ENCODE measurements at places on chromosomes 16 and 17.

- no peak for DNase-seq
These were observed 22.6 kb downstream of the NTAN1 start for GRCh38 chr16:15033309-15033707.

DNA sequence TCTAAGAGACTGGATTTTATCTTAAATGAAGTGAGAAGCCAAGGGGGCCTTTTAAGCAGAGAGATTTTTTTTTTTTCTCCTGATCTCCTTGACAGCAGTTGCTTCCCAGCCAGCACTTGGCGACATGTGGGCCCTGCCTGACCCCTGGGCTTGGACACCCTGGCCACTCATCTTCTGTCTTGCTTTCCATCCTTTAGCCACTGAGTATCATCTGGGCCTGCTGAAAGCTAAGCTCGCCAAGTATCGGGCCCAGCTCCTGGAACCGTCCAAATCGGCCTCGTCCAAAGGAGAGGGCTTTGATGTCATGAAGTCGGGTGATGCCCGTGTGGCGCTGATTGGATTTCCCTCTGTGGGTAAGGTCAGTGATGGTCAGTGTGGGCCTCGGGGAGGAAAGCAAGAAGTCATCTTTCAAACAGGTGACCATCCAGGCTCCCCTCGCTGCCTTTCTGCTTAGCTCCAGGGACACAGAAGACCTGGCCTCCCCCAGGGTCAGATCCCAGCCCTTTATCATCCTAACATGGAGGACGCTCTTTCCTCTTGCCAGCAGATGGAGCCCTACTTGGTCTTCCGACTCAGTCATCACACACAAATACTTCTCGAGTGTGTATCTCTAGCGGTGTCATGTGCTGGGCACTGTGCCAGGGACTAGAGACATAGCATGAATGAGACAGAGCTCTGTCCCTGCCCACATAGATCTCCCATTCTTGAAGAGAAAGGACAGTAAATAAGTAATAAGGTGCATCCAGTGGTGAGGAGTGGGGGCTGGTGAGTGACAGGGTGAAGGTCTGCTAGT lies 6.1 kb downstream of the DRG2 start:
- peak; percentile 75 for DNase-seq

- DNase-seq: no peak
These were observed 224.6 kb upstream of the N4BP1 start for GRCh38 chr16:48834576-48834975.

GRCh38 chr16:85537795-85538401 lies 75.2 kb upstream of the GSE1 start:
- no peak for DNase-seq

GRCh38 chr16:4321286-4322120 lies 5.6 kb downstream of the GLIS2 start:
- DNase-seq: no peak

GRCh38 chr16:65546353-65546791 lies 424.5 kb upstream of the CDH11 start:
- DNase-seq: no peak

DNA sequence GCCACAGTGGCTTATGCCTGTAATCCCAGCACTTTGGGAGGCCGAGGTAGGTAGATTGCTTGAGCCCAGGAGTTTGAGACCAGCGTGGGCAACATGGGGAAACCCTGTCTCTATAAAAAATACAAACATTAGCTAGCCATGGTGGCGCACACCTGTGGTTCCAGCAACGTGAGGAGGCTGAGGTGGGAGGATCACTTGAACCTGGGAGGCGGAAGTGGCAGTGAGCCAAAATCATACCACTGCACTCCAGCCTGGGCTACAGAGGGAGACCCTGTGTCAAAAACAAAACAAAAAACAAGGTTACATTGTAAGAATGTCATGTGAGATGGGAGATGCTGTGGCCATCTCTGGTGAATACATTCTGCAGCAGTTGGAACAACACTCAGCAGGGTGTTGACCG lies 13.5 kb downstream of the DUSP14 start:
- no peak for DNase-seq

GRCh38 chr17:80195671-80196529 lies 24.2 kb downstream of the SGSH start:
- DNase-seq: no peak

- DNase-seq: no peak
These were observed 261.8 kb downstream of the CBLN1 start for GRCh38 chr16:49019831-49020230.

DNA sequence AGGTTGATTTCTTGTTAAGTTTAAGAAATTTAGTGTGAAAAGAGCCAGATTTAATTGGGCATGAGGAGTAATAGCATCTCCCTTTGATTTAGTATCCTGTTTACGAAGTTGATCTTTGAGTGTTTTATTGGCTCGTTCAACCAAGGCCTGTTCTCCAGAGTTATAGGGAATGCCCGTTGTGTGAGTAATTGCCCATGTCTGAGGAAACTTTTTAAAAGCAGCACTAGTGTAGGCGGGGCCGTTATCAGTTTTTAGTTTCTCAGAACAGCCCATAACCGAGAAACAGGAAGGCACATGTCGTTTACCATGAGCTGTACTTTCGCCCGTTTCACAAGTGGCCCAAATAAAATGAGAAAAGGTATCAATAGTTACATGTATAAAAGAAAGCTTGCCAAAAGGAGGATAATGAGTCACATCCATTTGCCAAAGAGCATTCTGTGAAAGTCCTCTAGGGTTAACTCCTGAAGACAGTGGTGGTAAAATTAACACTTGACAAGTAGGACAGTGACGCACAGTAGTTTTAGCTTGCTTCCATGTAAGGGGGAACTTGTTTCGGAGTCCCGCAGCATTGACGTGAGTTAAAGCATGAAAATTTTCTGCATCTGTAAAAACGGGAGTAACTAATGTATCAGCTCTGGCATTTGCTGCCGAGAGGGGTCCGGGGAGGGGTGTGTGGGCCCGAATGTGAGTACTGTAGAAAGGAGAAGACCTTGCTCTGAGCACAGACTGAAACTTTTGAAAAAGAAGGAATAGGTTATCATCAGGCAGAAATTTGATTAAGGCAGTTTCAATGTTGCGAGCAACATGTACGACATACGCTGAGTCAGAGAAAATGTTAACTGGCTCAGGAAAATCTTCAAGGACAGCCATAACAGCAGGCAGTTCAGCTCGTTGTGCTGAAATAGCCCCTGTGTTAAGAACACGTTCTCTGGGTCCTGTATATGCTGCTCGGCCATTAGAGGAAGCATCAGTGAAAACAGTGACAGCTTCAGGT lies 18.5 kb upstream of the KCTD5 start:
- no peak for DNase-seq

- no peak for DNase-seq
These were observed 83.3 kb downstream of the SNX11 start for GRCh38 chr17:48190871-48191270.

DNA sequence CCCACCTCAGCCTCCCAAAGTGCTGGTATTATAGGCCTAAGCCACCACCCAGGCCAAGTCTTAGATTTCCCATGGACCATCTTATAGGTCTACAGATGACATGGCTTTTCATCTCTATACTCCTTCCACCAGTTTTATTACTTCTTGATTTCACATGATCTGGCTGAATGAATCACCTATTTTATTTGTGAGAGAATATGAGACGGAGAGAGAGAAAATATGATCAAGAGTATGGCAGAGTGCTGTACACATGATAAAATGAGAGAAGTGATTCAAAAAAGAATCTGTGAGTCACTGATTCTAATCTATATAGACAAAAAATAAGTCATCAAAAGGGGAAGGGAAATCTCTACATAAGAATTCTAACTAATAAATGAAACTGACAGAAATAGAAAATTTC lies 13.7 kb downstream of the ACSM1 start:
- no peak for DNase-seq

- DNase-seq: no peak
These were observed 4.0 kb downstream of the HAGHL start for GRCh38 chr16:730666-731509.

DNA sequence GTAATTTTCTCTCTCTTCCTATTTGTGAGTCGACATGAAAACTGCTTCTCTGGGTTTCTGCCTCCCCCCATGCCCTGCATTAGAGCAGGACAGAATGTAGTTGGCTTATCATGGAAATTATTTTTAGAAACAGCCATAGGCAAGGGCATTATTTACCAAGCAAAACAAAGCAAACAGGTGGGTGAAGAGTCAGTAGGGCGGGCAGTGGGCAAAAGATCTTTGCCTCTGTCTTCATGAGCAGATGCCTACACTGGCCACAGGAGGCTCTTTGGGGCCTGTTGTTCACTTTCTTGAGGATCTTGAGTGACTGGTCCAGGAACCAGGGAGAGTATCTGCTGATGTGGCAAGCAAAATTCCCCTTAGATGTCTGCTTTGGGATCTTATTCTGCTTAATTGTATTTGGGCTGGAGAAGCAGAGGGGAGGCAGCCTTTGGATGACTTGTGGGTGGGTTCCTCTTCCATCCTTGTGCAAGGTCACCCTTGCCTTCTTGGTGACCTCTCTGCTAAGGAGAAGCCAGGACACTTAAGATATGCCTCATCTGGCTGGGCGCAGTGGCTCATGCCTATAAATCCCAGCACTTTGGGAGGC lies 42.5 kb upstream of the CLEC19A start:
- no peak for DNase-seq

- no peak for DNase-seq
These were observed 28.6 kb downstream of the SLC38A8 start for GRCh38 chr16:84013787-84014569.

DNA sequence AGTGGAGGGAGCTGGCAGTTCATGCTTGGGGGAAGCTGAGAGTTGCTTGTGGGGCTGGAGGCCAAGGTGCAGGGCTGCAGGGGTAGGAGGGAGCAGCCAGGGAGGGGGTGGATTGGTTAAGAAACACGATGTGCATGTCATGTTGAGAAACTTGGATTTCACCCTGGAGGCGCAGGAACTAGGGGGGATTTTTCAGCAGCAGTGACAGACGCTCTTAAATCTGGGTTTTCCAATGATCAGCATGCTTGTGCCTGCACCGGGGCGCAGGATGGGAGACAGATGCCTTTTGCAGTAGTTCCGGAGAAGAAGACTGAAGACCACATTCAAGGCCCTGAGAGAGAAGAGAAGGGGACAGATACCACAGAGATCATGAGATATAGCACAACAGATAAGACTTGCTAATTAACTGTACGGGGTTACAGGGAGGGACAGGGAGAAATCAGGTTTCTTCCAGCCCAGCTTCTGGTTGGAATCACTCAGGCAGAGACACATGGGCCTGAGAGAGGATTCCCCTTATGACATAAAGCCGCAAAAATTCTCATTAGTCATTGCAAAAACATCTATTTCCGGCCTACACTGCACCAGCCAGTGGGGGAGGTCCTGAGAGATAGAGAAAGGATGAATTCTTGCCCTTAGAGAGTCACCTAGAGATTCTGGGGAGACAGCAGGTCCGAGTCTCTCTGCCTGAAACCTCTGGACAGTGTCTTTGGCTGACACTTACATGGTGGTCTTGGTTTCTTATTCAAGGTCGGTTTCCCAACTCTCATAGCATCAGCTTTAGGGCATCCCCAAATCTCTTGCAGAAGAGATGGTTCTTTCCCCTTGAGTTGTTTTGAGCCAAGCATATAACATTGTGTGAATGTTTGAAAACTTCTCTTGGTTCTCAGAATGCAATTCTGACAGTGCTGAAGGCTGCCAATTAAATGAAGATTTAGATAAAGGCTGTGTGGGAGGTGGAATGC lies 27.1 kb downstream of the CDH13 start:
- no peak for DNase-seq

DNA sequence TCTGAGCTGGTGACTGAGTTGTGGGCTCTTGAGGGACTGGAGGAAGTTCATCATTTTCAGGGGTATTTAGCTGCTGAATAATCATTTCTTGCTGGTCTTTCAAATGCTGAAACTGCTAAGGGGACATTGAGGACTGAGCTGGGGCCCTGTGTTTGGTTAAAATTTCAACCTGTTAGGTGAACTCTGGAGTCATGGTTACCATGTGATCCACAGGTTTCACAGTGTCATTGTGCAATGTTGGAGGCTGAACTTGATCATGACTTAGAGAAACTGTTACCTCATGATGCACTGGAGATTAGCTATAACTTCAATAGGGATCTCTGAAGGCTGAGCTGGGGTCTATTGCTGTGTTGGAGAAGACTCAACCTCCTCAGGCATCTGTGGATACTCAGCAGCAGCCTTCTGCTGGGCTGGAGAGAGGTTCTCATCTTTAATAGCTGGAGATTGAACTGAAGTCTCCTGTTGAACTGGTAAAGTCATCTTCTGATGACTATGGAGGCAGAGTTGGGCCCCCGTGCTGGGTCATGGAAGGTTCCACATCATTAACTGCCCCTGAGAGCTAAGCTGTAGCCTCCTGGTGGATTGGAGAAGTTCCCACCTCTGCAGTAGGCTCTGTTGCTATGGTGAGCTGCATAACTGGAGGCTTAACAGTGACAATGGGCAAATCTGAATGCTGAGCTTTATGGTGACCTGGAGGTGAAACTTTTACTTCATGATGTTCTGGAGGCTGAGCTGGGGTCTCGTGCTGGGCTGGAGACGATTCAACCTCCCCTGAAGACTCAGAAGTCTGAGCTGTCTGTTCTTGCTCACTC lies 15.2 kb downstream of the RDM1 start:
- no peak for DNase-seq

- DNase-seq: no peak
These were observed 6.7 kb downstream of the RPRML start for GRCh38 chr17:46972346-46972745.

GRCh38 chr17:19382531-19383444 lies 4.2 kb downstream of the MFAP4 start:
- DNase-seq: no peak

DNA sequence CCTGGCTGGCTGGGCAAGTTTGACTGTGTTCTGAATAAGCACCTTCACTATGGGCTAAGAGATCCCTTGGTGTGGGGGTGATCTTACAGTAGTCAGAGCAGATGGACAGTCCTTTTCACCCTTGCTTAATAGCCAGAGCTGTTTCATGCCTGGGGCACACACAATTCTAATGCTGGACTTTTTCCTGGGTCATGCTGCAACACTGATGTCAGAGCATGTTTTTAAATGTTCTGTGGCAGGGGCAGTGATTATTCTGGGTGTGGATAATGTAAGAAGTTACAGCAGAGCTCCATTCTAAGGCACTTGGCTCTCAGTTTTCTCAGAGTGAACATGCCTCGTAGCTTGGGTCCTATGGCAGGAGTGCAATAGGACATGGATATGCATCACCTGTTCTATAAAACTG lies 4.0 kb upstream of the CD68 start:
- no peak for DNase-seq

DNA sequence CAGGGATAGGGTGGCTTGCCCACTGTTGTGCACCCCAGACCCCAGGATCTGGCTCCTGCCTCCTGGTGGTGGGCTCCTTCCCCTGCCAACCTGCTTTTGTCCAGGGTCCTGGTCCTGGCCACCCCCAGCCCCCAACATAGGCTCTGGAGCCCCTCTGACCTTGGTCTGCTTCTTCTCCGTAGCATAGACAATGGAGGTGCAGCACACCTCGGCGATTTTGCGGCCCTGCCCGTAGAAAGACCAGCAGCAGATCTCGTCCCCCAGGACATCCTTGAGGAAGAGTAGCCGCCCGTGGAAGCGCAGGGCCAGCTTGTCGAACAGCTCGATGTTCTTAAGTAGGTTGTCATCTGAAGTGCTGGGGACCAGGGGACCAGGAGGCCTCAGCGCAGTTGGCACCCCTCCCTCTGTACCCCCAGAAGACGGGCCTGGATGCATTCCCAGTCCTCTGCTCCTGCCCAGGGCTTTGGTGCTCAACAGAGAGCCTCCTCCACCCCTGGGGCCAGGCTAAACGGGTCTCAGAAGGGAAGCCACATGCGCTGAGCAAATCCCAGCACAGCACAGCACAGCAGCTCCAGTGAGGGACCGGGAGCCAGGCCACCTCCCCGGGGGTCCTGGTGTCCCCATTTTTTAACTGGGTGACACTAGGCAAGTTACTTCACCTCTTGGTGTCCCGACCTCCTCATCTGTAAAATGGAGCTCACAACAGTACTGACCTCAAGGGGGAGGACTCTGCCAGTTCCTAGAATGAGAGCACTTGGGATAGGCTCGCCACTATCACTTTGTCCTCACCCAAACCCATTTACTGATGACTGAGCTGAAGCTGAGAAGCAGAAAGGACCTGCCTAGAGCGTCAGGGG lies 10.8 kb downstream of the ASPHD1 start:
- DNase-seq: no peak

Data from gastrocnemius medialis (tissue), 4 donors.